ENCODE measurements at places on chromosomes 7 and 10.

- no peak for DNase-seq
Measured at GRCh38 chr10:29144126-29144525, 144.7 kb upstream of the LYZL1 start.

DNA sequence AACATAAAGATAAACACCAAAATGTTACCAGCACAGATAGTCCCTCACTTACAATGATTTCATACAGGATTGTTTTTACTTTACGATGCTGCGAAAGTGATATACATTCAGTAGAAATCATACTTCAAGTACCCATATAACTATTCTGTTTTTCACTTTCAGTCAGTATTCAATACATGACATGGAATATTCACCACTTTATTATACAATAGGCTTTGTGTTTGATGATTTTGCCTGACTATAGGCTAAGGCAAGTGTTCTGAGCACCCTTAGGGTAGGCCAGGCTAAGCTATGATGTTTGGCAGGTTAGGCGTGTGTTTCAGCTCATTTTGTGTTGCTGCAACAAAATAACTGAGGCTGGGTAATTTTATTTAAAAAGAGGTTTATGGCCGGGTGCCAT lies 155.0 kb downstream of the RTKN2 start:
- no peak for DNase-seq

DNA sequence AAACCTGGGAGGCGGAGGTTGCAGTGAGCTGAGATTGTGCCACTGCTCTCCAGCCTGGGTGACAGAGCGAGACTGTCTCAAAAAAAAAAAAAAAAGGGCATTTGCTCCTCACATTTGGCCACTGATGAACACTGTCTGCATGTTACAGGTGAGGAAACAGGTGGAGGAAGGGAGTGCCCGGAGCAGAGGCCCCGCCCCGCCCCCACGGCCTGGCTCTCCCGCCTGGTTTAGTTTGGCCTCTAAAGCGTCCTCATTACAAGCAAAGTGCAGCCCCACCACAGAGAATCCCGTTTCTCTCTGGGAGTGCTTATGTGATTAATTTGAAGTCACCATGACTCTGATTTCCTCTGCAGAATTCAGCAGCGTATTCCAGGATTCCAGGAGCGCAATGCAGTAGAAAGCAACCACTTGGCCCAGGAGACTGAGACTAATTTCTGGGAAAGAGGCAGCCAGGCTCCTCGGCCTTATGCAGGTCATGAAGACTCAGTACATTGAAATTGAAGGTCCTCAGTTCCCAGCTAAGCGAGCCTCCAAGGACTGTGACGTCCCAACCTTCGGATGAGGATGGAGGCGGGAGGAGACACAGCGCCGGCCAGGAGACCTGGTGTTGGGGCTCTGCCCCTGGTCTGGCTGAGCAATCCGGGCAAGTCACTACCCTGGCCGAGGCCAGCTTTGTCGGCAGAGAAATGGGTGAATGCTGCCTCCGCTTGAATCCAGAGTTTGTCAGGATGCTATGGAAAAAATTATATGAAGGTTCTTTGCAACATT lies 44.7 kb downstream of the RBM17 start:
- no peak for DNase-seq

- DNase-seq = no peak
Measured at GRCh38 chr7:150405584-150406311, 26.6 kb downstream of the ZNF775 start.

DNA sequence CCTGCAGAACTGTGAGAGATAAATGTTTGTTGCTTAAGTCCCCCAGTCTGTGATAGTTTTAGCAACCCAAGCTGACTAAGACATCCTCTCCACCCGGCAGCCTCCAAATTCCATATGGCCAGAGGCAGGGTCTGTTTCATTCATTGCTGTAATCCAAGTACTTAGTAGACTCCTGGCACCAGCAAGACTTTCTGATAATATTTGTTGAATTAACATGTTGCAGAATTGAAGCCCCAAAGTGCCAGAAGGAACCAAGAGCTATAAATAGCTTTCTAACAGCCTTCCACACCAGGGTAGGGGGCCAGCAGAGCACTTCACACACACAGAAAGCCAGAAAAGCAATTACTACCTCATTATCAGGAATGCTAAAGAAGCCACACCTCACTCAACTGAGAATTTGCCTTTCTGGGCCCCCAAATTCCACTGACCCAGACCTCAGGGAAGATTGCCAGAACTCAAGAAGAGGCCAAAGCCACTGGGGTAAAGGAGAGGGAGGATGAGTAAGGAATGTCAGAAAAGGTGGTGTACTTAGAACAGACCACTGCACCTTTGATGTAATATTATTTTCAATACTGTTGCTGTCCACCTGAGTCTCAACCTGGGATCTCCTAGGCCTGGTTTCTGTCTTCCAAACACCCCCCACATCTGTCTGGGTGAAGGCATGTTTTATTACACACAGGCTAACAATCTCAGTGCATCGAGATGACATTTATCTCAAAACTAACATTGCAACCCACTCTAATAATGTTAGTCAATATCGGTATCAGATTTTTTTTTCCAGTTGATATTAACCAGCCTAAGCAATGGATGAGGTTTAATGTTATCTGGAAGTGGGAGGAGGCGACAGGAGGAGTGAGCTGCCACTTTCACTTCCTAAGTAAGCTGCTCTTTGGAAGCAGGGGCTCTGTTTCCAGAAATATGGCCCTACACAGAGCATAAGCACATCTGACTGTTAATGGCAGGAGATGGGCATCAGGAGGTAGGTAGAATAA lies 5.5 kb downstream of the NOD1 start:
- no peak for DNase-seq

DNA sequence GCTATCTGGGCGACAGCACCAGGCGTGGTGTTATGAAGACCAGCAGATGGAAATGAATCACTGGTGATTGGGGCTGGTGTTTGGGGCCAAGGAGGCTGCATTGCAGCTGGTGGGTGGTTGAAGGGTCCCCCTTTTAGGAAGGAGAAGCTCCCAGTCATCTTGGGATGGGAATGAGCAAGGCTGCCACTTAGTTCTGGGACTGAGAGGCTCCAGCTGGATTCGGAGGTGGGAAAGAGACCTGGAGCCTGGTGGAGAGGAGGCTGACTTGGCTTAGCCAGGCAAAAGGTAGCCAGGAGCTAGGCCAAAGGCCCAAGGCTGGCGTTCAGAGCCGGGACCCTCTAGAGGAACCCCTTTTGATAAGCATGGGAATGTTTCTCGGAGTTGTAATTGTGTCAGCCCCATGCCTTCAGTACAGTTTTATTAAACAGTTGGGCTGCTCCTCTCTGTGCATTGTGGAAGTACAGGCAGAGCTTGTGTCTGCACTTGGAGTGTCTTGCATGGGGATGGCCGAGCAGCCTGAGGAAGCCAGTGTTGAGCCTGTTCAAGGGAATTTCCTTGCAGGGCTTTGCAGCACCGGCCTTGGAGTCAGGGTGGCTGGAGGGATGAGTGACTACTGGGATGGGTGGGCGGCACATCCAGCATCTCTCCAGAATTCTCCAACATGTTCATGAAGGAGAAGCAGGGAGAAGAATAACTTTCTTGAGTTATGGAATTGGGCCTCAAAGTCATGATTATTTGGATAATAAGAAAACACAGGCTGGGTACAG lies 234.9 kb downstream of the BAMBI start:
- DNase-seq = no peak

DNA sequence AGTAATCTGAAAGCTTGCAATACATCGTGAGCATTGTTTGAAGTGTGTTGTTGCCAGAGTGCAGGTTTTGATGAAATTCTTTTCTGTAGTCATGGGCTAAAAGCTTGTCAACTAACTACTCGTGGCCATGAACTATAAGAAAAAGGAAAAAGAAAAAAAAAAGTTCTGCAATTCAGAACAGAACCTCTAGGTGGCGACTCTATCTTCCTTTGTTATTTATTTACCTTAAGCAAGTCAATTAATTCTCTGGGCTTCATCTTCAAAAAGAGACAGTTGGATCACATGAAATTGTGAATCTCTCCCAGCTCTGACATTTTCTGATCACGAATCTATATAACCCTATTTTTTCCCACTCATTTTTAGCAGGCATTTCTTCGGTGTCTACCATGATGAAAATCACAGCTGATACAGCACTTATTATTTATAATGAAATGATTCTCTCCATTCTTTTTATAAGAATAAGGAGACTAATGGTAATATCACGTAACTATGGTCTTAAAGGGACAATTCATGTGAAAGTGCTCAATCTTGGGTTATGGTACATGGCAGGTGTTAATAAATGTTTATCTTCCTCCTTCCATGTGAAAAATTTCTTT lies 18.8 kb downstream of the TMEM196 start:
- DNase-seq = peak; percentile 1

- DNase-seq = no peak
Measured at GRCh38 chr7:157645539-157645938, 308.7 kb downstream of the DNAJB6 start.

DNA sequence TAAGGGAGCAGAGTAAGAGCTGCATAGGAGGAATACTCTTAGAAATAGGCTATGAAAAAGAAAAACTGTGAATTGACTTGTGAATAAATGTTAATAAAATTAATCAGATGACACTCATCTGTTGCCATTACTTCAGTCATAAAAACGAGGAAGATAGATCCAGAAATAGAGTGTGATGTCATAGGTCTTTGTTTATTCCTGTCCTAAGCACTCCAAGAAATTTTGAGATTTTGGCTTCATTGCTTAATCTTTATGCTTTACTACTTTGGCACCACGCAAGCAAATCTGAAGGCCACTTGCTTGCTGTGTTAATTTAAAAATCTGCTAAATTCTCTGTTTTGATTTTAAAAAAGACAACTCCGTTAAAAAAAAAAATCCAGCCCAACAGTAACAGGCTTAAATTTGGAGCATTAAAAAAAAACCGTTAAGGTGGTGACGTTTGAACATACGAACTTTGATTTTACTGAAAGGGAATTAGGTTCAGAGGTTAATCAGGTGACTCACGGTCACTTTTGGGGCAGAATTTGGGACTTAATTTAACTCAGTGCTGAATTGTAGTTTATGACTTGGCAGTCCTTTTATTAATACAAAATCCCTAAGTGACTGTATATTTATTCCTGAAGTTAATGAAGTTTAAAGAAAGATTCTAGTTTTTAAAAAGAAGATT lies 3.4 kb downstream of the IFRD1 start:
- no peak for DNase-seq

- DNase-seq = no peak
Measured at GRCh38 chr10:59064759-59065539, 111.5 kb upstream of the PHYHIPL start.

GRCh38 chr7:68245688-68246087 lies 1249.1 kb downstream of the TYW1 start:
- no peak for DNase-seq

- no peak for DNase-seq
Measured at GRCh38 chr7:106562711-106563366, 98.1 kb downstream of the CCDC71L start.

GRCh38 chr7:92150450-92151017 lies 16.3 kb upstream of the CYP51A1 start:
- no peak for DNase-seq

GRCh38 chr7:125563964-125564529 lies 634.4 kb upstream of the POT1 start:
- no peak for DNase-seq

DNA sequence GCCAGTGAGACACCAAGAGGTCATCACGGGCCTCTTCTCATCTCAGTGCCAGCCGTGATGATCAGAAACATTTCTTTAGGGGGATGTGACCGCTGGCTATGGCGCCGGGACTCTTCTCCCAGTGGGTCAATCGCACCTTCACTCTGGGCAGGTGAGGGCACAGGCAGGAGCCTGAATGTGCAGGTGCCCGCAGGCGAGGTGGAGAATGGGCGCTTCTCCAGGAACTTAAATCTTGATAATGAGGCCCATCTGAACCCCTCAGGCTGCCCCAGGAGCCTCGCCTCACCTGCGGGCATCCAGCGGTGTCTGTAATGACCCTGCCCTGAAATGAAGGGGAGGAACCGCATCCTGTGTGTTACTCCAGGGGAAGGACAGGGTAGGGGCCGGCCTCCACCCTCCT lies 204.7 kb downstream of the ADARB2 start:
- no peak for DNase-seq

DNA sequence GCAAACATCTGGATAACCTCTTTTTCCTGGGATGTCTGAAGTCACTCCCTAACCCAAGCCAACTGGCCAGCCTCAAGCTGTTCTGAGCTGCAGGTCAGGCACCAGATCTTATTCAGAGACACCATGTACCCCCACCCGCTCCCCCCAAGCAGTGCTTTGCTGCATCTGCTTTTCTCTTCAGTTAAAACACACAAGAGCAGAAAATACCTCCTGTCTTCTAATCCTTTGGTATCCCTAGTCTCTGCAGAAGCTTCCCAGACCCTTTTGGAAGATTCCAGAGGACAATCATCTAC lies 3.0 kb downstream of the ZNF488 start:
- no peak for DNase-seq

GRCh38 chr10:71860243-71861029 lies 9.4 kb upstream of the PSAP start:
- DNase-seq = no peak

DNA sequence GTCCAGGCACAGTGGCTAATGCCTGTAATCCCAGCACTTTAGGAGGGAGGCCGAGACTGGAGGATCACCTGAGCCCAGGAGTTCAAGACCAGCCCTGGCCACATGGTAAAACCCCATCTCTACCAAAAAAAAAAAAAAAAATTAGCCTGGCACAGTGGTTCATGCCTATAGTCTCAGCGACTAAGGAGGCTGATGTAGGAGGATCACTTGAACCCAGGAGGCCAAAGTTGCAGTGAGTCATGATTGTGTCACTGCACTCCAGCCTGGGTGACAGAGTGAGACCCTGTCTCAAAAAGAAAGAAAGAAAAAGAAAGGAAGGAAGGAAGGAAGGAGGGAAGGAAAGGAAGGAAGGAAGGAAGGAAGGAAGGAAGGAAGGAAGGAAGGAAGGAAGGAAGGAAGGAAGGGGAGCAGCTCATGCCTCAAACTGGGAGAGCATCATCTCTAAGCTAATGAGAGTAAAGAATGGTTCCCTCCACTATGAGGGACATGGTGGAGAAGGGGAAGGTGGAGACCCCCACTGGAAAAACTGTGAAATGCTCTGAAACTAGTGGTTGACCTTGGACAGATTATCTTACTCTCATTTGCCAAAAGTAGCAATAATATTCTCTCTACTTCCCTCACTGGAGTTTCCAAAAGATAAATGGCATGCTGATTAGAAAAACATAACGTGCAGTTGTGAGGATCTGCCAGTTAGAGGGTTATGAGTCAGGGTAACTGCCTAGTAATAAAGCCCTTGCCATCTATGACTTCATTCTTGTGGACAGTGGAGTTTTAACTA lies 16.8 kb downstream of the GIMAP5 start:
- no peak for DNase-seq

DNA sequence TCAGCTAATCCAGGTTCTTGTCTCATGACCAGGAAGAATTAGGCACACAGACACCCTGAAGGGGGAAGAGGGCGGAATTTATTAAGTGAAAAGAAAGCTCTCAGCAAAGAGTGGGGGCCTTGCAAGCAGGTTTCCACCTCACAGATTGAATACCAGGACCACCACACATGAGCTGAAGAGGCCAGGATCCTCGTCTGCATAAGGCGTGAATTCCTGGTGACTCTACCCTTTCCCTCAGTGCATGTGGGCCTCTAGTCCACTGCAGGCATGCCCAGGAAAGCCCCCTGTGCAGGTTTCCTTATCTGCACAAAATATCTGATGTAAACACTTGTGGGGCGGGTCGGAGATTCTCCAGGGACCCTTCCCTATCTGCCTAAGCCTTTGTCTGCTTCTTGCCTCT lies 782.1 kb upstream of the LRRN3 start:
- no peak for DNase-seq

All from GM19239 (cell line).